ENCODE measurements at places on chromosomes 5 and 9. TPM values are rescaled to one million over a fixed set of nuclear protein-coding genes. Genes with fewer than 3 reads are reported as not detected.

GRCh38 chr5:168472329-168472728, 13.9 kb upstream of the RARS1 start:
- no peak for DNase-seq

LAMC3 gene
- 6.9 TPM for total RNA-seq

DNA sequence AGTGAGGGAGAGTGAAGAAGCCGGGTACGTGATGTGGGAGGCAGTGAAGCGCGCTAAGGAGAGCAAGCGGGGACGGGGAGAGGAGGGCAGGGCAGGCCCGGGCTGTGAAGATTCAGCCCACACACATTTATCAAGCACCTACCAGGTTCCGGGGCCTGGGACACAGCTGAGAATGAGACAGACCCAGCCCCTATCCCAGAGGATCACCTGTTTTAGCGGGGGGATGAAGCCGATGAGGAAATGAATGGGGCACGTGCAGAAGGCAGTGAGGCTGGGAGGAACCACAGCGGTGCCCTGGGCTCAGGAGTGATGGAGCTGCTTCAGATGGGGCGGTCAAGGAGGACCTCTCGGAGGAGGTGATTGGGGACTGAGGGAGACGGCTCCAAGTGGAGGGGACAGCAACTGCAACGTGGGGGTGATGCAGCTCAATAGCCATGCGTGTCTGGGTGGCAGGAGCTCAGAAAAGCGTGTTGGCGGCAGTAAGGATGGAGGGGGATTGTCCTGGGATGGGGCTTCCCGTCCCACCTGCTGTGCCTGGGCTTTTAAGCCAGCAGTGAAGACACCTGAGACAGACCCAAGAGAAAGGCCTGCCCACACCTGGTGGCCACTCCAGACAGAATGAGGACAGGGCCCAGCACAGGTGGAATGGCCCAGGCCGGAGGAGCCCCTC, 77.5 kb upstream of the UNC5A start:
- no peak for DNase-seq

DNA sequence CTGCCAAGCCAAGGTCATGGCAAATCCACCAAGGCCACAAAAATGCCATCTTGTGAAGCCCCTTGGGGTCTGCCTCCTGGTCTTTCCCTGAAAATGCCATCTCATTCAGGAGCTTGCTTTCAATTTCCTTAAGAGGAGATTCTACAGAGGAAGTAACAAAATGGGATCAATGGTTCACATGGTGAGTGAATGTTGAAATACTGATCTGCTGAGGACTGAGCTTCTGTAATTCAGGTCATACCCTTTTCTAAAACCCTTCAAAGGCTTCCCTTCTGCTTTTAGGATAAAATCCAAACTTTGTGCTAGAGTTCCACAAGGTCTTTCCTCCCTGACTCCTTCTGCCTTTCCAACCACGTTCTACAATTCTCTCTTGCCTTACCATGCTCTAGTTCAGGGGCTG, 24.7 kb upstream of the NR3C1 start:
- no peak for DNase-seq

GRCh38 chr9:16693616-16694015, 176.9 kb downstream of the BNC2 start:
- DNase-seq, result no peak

- DNase-seq, result no peak
Measured at GRCh38 chr9:137666513-137666822, 47.7 kb downstream of the EHMT1 start.

DNA sequence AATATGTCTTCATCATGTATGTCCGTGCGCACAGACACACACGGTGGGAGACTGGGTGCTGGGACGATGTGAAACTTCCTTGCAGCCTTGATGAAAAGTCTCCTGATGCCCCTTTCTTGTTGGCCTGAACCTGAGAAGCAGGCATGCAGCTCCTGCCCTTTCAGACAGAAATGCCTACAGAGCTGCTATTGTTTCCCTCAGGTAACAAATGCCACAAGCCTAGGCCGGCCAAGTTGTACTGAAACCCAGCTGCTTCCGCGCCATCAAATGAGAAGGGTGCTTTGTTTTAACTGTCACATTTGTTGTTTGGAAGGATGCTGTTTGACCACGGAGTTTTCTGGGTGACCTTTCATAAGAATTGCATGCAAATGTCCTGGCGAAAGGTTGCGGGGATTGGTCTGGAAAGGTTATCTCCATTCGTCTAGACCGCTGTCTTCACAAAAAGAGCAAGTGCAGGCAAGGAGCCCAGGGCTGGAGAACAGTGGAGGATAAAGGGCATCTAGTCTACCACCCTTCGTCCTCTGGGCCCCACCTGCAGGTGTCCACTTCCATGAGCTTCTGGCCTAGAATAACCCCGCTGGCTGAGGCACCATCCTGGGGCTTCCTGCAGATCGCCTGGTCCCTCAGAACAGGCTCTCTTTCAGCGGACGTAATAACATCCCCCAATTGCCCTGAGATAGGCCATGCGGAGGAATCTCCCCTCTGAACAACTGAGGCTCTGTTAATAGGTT, 197.2 kb downstream of the SEMA6A start:
- no peak for DNase-seq

DNA sequence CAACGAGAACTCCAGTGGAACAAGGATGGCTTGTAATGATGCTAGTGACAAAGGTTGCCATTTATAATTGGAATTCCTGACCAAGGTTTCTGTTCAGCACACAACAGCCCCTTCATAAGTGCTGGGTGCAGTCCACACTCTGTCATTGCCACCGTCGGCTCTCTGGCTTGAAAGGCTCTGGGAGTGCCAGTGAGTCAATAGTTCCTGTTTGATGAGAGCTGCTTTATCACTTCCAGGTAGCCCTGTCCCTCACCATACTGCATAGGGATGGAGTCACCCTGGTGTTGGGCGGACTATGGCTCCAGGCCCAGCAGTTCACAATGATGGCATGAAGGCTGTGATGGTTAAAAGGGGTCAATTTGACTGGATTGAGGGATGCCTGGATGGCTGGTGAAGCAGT, 34.6 kb upstream of the SEMA4D start:
- DNase-seq, result no peak

DNA sequence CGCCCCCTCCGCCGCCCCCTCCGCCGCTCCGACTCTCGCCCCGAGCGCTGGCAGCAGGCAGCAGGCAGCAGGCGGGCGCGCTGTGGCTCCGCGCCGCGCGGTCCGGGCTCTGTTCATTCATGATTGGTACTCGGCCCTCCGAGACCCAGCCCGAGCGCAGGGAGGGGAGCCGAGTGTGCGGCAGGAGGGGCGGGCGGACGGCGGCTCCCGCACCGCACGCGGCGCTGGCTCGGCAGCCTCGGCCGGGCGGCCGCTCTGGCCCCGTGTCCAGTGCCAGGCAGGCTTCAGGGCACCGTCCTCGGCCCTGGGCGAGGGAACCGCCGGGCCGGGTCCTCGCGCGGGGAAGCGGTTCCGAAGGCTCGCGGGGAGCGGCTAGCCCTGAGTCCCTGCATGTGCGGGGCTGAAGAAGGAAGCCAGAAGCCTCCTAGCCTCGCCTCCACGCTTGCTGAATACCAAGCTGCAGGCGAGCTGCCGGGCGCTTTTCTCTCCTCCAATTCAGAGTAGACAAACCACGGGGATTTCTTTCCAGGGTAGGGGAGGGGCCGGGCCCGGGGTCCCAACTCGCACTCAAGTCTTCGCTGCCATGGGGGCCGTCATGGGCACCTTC, at the start of gene KCNIP1:
TSS of gene KCNIP1 (plus strand) at position 31 of the 607 bp plus-strand sequence.
- no peak for DNase-seq

VLDLR gene
- total RNA-seq, result 0.16 TPM

DNA sequence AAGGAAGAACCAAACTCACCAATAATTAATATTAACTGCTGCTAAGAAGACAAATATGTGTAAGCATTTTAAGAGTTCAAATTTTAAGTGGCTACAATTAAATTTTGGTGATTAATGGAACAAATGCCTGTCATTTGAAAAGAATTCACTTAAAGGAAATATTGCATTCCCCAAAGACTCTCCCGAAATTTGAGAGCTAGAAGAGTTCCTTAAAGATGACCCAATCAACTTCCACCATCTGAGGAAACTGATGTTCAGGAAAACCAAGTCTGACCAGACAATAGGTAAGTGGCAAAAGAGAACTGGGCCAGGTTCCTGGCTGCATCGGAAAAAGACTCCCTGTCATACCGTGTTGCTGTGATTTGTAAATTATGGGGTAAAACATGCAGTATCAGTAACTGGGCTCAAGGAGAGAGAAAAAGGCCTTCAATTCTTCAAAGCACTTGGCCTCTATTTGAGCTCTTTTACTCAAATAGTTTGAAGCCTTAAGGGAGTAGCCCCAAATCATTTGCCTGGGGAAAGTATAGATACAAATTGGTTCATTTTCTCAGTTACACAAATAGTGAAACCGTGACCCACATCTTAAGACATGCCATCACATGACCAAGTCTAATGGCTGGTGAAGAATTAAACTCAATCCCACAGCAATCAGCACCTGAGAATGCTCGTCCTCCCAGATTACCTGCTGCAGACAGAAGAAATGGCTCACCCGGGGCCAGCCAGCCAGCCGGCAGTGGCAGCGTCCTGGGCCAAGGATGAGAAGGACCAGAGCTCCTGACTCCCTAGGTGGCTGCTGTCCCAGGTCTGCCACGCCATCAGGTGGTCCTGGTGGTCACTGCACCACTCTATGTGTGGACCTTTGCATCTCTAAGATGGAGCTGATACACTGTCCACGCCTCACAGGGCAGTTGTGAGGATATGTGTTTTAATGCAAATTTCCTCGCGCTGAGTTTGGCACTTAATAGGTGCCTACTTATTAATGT, 162.9 kb downstream of the TTLL11 start:
- DNase-seq, result no peak

DNA sequence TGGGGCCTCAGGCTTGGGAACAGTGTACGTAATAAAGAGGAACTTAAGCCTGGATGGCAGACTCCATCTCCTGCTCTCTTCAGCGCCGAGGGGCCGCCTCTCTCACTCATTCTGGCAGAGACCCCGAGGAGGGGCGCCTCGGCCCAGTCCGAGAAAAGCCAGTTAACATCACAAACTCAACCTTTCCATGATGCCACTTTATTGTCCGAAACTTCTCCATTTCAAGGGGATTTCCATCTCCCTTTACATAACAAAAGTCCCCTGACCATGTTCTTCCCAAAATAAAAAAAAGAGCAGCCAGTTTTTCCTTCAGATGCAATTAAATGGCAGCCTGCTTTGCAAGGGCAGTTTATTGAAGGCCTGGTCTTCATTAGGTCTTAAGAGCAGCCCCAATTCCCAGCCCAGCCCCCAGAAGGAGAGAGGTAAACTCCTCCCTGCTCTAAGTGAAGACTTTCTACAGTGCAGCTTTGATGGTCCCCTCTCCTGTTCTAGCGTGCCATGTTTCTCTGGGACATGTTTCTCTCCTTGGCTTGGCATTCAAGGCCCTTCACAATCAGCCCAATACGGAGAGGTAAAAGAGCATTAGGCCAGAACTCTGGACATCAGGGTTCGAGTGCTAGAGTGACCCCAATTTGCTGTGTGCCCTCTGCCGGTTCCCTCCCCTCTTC, 19.5 kb upstream of the RAB14 start:
- no peak for DNase-seq

DNA sequence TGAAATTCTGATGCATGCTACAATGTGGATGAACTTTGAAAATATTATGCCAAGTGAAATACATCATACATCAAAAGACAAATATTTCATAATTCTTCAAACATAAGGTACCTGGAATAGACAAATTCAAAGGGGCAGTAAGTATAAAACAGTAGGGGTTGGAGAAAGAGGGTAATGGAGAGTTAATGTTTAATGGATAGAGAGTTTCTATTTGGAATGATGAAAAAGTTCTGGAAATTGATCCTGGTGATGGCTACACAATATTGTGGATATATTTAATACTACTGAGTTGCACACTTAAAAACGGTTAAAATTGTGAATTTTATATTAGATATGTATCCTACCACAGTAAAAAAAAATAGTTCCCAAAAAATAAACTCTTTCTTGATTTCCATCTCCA, 14.6 kb upstream of the CNTLN start:
- no peak for DNase-seq

SLC45A2 gene
- 0.93 TPM for total RNA-seq

FAM151B gene
- total RNA-seq, result 0.82 TPM

OSMR gene
- total RNA-seq, result not detected

GRCh38 chr5:157983906-157984551, 125.1 kb upstream of the CLINT1 start:
- no peak for DNase-seq

DNA sequence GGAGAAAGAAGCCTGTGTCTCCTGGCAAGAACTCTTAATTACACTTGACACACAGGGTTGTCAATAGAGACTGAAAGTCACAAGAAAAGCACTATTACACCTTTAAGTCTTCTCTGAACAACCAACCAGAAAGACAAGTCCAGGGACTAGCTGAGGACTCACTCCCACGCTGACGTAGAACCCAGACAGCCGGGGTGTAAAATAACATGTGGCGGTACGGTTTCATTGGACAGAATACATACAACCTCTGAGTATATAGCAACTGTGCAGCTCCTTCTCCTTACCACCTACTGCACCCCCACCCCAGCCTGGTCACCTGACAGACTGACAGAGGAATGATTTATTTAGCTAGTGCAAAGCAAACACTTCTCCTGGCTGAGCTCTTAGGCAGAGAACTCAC, 103.4 kb upstream of the RASEF start:
- DNase-seq, result no peak

DNA sequence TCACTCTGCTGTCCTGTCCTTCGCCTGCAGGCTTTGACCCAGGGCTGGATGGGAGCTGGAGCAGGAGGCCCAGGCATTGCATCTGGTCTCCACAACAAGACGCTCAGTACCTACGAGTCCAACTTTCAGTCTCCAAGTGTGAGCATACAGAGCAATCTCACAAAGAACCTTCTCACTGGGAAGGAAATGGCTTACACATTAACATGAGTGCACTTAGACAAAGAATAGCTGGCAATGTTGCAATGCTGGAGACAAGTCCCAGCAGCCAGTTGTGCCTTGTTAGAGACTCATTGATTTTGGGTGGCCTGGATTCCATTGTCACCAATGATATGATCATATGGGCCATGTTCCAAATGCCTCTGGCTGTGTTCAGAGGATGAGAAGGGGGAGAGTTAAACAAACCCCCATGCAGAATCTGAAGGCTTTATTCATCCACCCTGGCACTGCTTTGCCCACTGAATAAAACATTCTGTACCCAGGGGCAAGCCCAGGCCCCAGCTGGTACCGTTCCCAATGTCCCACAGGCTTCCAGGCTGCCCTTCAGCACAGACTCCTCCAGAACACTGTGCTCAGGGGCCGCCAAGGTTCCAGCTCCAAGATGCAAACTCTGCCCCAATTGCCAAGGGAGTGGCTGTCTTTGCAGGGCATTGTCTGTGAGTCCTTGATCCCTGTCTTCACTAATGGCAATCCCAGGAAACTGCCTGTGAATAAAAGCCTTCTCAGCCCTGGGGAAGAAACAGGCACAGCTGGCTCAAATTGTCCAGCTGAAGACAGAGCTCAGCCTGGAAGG, 185.5 kb downstream of the HSD17B3 start:
- no peak for DNase-seq

- DNase-seq, result no peak
Measured at GRCh38 chr5:132467287-132467984, 23.1 kb downstream of the IRF1 start.

GRCh38 chr5:65066387-65067146, 297.8 kb downstream of the CWC27 start:
- no peak for DNase-seq
